AG08395 (cell line): ENCODE measurements at places on chromosomes 12 and 14.

DNA sequence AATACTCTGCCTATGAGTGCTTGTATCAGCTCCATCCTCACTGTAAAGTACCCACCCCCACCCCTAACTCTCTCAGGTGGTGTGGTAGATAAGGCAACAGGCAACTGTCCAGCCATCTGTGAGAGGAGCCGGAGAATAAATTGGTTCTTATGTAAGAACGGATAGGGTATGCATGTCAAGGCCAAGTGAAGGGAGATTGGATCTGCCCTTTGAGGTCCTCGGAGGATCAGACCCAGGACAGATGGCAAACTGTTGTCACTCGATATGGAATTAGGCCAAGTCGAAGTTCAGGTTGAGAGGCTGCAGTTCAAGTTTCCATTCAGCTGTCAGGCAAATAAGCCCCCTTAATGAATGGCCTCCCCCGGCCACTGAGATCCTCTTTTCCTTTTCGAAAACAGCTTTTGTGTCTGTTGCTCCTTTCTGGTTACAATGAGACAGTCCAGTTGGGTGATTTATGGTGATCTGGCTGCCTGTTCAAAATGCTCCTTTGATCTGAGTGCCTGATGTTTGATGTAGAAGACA is 120.3 kb downstream of the VRK1 start:
- no peak for DNase-seq

DNA sequence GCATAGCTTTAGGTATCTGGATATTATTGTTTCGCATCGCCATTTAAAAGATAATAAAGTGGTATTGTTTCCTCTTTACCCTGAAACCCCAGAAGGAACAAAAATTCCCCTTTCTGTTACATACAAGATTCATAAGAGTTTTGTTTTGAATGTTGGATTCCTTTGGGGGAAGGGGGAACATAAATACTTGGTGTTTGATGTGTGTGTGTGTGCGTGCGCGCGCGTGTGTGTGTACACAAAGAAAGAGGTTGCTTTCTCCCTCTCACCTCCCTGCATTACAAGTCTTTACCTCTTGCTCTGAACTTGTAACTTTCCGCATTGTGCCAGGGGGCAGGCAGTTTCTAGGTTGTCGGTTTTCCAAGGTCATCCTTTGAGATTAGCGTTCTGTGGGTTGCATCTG is 76.4 kb downstream of the GPATCH2L start:
- no peak for DNase-seq

- no peak for DNase-seq
Measured at GRCh38 chr14:105939810-105940508, 413.6 kb downstream of the TMEM121 start.

- peak; percentile 96 for DNase-seq
Measured at GRCh38 chr14:50038398-50039119, 77.8 kb downstream of the VCPKMT start.

- no peak for DNase-seq
Measured at GRCh38 chr12:2687058-2687457, 107.7 kb upstream of the FKBP4 start.

DNA sequence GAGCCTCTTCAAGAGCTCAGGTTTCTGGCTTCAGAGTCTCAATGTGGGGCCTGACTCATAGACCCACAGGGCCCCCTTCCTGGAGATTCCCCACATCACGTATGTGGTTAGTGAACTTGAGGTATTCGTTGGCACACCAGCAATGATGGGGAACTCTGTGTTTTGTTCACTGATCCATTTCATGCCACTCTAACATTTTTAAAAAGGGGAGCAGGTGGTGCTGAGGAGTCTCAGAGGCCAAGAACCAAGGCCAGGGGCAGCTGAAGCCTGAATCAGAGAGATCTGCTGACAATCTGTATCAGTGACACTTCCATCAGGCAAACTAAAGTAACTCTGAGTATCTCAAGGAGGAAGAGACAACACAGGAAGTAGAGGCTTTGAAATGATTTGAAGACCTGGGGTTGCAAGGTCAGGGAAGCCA is 323.4 kb downstream of the VRK1 start:
- DNase-seq, result no peak

DNA sequence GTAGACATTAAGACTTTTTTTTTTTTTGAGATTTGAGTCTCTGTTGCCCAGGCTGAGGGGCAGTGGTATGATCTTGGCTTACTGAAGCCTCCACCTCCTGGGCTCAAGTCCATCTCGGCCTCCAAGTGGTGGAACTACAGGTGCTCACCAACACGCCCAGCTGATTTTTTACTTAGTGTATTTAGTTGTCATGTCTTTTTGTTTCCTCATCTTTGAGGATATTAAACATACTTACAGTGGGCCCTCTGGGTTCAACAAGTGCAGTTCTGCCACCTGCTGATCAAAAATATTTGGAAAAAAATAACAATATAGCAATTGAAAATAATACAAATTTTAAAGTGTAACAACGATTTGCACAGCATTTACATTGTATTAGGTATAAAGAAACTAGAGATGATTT is 4.4 kb upstream of the B4GALNT1 start:
- DNase-seq, result peak; percentile 0

GRCh38 chr12:24919346-24920001 is 29.4 kb downstream of the BCAT1 start:
- DNase-seq, result no peak

GRCh38 chr12:7712841-7713442 is 1.7 kb downstream of the DPPA3 start:
- DNase-seq, result no peak

DNA sequence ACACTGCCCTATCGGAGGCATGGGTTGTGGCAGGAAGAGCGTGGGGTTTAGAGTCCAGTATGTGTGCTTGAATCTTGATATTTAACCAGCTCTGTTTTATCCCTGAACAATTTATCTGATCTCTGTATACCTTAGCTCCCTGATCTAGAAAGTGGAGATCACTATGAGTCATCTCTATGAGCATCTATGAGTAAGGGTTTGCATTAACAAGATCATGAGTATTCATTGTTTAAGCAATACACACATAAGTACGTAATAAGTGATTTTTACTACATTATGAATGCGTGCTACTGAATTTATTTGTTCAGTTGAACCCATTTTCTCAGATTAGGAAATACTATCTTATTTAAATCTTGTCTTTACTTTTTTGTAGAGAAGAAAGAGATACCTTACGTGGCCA is 49.4 kb downstream of the GPATCH2L start:
- DNase-seq, result peak; percentile 33

DNA sequence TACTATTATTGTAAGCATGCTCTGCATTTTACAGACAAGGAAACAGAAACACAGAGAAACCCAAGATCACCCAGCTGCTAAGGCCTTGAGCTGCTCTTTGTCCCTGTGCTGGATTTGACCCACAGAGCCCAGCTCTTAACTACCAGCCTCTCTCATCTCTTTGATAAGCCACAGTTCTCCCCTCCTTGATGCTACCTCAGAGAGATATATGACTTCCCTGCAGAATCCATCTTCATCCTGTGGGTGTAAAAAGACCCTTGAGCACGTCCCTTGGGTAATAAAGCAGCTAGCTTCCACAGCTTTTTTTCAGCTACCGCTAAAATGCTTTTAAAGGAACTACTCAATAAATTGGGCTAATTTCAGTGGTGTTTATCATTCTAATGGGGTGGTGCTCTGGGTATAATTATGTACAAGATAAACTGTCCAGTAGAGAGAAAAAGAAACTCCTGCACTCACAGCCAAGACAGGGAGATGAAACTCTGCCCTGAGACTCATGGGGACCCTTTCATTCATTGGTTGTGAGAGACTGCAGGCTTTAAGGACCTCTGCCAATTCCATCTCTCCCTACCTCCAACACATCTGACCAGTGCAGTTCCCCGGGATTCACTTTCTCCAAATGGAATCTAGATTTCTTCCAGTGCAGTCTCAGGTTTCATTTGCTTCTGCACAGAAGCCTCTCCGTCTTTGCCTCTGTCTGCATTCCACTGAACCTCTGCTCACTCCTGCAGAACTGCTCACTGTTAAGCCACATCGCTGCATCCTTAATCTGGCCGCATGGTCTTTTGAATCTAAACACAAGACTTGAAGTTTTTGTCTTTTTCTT is 24.7 kb upstream of the NTF3 start:
- peak; percentile 34 for DNase-seq

GRCh38 chr14:47833011-47833410 is 157.6 kb upstream of the MDGA2 start:
- DNase-seq, result no peak
